ENCODE measurements at places on chromosomes 7 and 10.

- no peak for DNase-seq
These were observed 199.0 kb downstream of the EBF3 start for GRCh38 chr10:129764901-129765663.

DNA sequence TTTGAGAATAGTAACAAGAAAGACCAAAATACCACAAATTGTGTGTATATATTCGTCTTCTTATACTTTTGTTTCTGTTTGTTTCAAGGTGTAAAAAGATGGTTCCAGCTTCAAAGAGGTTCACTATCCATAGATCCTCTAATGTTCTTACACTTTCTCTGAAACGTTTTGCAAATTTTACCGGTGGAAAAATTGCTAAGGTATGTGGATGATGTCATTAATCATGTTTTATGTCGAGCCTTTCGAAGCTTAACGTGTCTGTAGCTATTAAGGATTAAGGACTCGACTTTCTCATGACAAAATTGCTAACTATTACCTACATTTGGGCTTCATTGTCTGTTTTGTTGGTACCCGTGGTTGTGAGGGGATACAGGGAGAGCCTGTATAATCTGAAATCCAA lies 112.8 kb downstream of the ANKRD61 start:
- no peak for DNase-seq

- no peak for DNase-seq
These were observed 937 bp downstream of the DDX56 start for GRCh38 chr7:44572771-44573170.

- DNase-seq: no peak
These were observed 31.9 kb downstream of the ZAN start for GRCh38 chr7:100765250-100765649.

DNA sequence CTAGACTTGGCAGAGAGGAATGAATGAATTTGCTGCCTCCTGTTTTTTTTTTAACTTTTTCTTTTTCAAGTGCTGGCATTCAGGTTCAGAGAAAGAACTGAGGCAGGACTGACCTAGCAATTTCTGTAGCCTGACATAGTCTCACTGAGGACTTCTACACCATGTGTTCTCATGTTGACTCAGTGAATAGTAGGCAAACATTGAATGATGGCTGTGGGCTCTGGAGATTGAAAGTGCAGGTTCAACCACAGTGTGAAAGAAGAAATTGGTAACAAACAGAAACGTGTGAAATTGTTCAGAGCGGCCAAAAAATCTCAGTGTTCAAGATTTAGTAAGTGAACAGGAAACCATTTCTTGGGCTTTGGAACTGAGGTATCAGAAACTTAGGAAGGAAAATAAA lies 322.4 kb upstream of the GHITM start:
- DNase-seq: peak; percentile 6

- peak; percentile 46 for DNase-seq
These were observed 1.2 kb downstream of the CASD1 start for GRCh38 chr7:94510582-94511496.

DNA sequence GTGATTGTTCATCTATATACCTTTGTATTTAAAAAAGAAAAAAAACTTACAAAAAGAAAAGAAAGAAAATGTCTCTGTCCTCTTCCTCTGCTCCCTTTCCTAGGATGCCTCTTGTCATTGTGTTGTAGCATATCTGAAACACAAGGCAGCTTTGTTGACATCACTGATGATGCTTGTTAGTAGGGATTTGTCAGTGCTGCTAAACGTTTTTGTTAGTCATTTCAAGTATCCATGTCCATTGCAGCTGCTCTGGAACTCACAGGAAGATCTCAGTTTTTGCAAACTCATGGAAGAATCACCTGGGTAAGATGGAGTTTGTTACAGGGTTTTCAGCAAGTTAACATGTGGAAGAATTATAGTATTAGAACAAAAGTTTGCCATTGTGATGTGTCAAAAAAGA lies 123.6 kb downstream of the CCSER2 start:
- no peak for DNase-seq

GRCh38 chr7:4274286-4274685 lies 407.8 kb upstream of the FOXK1 start:
- DNase-seq: no peak

DNA sequence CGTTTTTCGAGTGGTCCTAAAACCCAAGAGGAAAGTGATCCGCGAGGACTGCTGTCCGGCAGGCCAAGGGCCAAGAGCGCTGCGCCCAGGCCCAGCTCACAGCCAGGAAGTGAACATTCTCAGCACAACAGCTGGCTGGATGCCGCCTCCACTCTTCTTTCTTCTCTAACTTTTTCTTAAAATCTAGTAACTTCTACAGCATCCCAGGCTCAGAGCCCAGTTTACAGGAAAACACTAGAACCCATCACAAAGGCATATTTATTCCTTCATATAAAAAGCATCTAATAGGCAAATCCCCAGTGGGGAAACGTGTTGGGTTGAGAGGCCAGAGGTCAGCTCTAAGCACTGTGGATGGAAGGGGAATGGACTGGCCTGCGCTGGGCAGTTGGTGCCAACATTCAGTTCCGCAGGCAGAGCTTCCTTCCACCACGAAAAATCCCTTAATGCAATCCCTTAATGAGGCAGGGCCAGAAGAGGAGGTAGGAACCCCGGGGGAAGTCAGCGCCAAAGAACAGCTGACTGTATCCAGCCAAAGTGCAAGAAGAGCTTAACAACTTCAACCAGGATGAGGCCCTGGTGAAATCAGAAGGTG lies 74.8 kb downstream of the ZRANB1 start:
- no peak for DNase-seq

- DNase-seq: peak; percentile 71
These were observed 514.8 kb downstream of the DNAJB6 start for GRCh38 chr7:157851501-157852067.

- no peak for DNase-seq
These were observed 226.4 kb downstream of the BUB3 start for GRCh38 chr10:123380491-123381085.

DNA sequence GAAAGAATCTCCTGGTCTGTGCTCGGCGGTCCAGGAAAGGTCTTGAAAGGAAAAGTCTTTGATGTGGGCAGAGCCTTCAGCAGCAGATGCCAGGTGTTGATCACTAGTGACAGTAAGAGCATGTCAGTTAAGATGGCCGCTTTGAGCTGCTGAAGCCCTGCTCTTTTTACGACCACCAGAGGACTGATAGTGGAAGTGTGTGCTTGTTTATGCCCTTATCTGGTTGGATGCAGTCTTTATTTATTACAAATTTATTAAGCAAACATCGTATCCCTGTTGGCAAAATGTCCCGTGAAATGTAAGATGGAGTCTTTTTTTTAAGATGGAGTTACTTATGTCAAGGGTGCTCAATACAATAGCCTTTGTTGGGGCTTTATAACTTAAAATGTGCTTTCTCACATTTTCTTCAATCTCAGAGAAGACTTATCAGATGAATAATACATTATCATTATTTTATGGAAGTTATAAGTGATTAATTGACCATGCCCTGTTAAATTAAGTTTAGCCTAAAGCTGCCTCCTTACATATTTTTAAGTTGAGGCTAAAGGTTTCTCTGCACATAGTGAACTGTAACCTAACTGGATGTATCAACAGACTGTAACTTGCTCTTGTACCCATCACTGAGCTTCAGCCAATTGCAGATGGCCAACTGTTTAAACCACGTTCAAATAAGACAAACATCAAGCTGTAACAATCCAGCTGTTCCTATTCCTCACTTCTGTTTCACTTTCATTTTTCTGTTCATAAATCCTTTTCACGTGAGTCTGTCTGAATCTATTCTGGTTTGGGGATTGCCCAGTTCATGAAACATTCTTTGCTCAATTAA lies 97.4 kb upstream of the PIK3CG start:
- peak; percentile 21 for DNase-seq

DNA sequence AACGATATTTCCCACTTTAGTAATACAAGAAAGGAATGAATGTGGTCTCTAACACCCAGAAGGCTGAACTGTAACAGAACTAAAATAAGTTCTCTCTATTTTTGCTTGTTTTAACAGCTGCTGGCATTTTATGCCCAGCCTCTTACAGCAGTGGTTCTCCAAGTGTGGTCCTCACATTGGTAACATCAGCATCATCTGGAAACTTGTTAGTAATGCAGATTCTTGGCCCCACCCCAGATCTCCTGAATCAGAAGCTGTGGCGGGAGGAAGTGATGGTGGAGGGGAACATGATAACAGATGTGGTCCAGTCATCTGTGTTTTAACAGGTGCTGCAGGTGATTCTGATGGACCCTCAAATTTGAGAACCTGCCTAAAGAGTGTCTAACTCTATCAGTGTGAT lies 170.1 kb downstream of the TMEM26 start:
- no peak for DNase-seq

- no peak for DNase-seq
These were observed 260.9 kb upstream of the BMPER start for GRCh38 chr7:33644489-33644888.

DNA sequence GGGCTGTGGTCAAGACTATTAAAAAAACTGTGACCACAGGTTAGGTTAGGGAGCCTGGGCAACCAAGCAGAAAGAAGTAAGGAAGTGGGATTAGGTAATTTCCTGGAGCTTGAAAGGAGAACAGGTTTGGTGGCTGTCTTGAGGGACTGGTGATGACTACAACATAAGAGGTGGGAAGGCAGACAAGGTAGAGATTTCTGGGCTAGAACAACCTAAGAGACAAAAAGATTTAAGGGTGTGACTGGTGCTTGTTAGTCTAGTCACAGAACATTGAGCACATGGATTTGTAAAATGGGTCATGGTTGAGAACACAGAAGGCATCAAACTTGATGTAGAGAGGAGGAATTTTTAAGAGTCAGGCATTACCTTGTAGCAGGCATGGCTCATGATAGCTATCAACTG lies 123.7 kb upstream of the ASAH2 start:
- DNase-seq: no peak

DNA sequence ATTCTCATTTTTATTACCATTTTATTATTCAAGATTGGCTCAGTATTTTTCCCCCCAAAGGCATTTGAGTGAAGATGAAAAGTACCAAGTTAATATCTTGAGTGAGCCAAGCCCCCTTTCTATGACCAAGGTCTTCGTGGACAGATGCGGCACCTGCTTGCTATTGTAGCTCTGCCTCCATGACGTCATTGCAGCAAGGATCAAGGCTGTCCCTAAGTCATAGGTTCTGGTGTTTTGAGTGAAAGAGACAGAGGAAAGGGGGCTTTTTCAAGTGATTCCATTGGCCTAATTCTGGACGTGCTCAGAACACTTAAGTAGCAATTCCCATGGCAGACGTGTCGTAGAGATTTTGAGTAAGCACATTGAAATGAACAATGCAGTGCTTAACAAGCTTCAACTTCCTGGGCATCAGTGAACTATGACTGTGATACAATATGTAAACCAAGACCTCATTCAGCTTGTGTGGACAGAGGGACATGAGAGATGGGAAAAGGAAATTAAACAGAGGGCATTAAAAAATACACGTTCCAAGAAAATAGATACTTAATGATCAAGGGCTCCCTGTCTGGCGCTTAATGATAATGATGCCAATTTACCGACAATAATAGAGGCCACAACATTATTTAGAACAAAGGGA lies 248.7 kb upstream of the NPVF start:
- no peak for DNase-seq

DNA sequence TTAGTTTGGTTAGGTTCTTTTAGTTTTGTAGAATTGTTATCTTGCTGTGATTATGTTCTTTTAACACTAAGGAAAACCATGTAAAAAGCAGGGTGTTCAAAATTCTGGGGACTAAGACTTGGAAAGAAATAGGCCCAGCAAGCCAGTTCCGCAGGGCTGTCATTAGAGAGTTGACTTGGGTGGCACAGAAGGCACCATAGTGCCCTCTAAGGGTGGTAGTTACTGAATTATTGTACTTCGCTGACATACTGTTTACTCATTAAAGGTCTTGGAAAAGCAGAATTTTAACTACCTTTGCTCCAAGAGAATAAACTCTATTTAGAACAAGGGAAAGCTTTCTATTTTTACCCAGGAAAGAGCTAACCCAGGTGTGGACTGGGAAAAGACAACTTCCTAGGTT lies 86.5 kb downstream of the OTUD1 start:
- DNase-seq: peak; percentile 25

GRCh38 chr7:135262623-135263320 lies 29.1 kb downstream of the STRA8 start:
- no peak for DNase-seq

DNA sequence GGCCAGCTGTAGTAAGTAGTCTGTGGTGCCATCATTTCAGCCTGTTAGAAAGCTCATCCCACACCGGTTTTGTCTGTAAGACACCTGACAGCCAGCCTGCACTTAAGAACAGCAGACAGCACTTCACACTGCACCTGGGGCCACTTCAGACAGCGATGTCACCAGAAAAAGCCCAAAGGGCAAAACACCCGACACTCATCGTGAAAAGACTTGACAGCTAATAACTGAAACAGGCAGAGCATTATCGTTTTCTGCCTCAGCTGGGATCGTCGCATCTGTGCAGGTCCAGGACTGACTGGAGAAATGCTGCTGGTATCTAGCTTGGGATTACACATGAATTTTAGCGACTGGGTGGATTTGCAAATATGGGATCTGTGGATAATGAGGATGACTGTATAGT lies 16.8 kb upstream of the LAT2 start:
- no peak for DNase-seq

GRCh38 chr10:107741971-107742370 lies 577.5 kb upstream of the SORCS1 start:
- DNase-seq: no peak

GRCh38 chr7:4682621-4683042 lies 537 bp downstream of the FOXK1 start:
- DNase-seq: peak; percentile 29

DNA sequence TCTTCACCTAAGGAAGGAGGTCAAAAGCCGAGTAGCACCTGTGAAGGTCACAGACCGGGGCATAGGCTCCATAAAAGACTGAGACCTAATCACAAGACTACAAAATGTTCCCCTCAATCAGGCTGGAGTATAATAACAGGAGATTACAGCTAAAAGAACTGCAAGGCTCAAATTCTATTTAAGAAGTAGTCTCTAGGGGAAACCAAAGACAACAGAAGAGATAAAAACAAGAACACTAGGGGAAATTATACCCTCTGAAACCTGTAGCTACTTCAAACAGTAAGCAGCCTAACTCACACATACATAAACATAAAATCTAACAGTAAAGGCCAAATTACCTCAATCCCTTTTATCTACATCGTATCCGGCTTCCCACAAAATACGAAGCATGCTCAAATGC lies 38.3 kb downstream of the LMBR1 start:
- DNase-seq: no peak

DNA sequence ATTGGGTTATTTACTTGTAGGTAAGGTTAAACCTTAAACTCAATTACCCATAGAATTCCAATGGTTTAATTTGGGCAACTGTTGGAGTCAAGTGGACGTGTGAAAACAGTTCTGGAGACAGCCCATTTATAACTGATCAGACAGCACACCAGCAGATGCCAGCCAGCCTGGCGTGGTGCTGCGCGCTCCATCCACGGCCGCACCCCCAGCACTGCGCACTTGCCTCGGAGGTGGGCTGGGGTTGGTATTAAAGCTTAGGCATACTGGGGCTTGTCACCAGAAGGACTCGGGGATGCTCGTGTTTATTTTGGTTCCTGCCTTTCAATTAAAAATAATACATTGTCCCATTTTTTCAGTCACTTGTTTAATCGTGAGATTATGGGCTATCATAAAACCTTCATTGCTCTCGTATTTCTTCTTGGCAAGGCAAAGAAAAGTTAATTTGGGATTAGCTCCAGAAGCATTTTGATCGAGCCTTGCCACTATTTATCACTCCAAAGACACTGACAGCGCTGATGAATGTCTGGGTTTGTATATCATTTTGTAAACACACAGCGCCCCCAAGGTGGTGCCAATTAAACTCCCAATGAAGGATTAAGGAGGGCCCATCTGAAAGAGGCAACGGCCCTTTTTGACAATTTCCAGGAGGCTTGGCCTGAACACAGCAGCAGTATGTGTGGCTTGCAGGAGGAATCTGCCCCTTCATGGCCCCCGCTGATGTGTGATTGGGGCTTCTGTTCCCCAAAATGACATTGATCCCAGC lies 204.5 kb upstream of the CXCL12 start:
- DNase-seq: no peak

- DNase-seq: no peak
These were observed 16.0 kb downstream of the CASP7 start for GRCh38 chr10:113695691-113696090.
